ENCODE measurements at places on chromosomes 1 and 21.

GRCh38 chr1:60848583-60849188 lies 233.7 kb upstream of the NFIA start:
- DNase-seq = no peak

GRCh38 chr1:70528590-70529333 lies 117.7 kb downstream of the CTH start:
- DNase-seq = no peak

- no peak for DNase-seq
Measured at GRCh38 chr1:10975567-10976326, 36.7 kb upstream of the TARDBP start.

DNA sequence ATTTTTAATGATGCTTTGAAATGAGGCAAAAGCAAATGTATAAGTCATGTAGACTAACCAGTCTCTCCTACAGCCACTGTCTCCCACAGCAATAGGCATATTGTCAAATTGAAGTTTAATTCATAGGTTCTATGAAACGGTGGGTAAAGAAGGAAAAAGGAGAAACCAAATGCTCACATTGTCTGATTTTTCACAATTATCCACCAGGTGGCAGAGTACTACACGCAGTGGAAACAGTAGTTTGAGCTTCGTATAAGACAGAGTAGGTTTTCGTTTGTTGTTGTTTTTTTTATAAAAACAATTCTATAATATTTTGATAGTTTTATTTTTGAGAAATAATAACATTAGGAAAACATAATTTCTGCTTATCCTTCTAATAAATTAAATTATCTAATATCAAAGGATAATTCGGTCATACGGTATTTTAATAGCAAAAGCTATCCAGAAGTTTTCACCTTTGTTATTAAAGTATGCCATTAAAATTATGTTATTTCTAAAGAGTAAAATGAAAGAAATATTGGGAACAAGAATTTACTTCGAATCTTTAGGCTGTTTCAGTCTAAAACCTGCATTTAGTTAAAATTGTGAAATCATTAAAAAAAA lies 39.1 kb downstream of the TYW3 start:
- peak; percentile 6 for DNase-seq

DNA sequence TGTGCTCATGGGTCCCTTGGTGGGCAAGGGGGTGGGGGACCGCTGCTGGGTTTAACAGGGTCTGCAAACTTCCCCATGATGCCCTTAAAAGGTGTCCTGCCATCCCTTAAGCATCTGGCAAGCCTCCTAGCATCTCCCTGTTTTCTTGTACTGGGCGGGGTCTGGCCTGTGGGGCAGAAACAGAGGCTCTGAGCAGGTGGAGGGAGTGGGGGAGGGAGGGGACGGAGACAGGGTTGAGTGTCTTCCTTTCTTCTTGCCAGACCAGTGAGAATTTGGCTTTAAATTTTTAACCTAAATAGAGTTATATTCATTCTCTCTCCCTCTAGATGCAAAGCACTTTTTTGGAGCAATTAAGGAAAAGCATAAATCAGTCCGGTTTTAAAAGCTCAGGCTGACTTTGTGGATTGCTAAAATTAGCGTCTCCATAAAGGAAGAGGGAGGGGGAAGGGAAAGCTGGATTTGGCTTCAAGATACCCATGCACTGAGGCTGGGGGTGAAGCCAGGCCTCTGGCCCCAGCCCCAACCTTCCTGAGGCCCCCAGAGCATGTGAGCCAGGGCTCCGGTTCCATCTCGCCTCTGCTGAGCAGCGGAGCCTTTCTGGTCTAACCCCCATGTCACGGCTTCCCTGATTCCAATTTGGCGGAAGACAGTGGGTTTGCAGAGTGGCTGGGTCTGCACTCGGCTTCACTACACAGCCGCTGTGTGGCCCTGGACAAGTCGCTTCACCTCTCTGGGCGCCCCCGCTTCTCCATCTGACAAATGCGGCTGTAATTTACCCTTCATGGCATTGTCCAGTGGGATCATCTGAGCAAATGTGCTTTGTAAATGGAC lies 25.3 kb downstream of the IGSF21 start:
- DNase-seq = no peak

DNA sequence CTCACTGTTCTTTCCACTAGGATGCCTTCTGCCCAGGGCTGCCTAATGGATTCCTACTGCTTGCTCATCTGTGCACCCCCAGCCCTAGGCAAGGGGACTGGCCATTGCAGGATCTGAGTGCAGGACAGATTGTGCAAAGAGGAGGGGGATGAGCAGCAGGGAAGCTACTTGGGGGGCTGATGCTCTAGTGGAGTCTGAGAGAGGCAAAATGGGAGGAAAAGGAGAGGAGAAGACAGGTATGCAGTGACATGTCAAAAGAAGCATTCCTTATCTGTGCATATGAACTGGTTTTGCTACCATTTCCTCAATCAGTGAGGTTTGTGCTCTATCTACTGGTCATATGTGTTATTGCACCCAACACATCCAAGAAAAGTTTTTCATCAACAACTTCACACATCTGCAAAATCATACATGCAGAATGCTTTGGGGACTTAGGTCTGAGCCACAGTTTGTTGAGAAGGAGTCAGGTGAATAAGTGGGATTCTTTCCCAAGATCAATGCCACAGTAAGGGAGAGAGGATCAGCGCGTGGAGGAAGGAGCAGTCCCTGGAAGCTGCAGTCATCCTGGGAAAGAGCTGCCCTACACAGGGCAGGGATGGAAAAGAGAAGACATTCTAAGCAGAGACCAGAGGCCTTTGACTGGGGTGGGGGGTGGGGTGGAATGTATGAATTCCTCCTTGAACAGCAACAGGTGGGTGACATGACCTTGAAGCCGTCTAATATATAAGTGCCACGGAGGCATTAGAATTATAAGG lies 14.4 kb downstream of the SLC5A9 start:
- DNase-seq = peak; percentile 18

DNA sequence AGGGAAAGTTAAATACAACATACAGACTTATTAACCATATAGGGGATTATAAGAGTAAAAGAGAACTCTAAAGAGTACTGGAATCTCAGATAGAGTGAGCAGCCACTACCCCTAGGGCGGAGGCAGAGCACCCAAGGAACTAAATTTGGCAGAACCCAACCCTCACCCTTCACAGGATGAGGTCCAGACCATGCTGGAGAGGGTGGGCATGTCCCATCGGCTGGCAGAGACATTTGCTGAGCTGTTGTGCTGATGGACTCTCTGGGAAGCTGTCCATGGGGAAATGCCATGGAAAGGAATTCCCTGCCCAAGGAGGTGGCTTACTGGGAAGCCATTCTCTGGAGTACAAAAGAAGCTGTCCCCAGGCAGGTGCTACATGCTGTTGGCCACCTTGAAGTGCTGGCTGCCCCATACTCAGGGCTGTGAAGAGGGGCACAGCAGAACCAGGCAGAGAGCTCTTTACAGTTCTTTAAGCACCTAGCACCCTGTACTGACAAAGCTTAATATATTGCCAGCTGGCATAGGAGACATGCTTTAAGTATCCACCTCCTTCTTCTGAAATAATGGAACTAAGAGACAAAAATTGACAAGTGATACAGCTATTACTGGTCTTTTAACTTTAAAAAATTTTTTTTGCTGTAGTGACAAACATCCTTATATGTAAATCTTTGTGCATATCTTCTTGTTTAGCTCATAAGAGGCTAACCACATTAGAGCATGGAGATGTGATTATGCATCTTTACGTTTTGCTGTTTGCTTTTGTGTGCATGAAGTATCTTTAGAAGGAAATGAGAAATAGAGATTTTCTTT lies 29.6 kb downstream of the TSNAX start:
- peak; percentile 57 for DNase-seq

- no peak for DNase-seq
Measured at GRCh38 chr21:44702111-44702972, 5.4 kb downstream of the KRTAP10-12 start.

DNA sequence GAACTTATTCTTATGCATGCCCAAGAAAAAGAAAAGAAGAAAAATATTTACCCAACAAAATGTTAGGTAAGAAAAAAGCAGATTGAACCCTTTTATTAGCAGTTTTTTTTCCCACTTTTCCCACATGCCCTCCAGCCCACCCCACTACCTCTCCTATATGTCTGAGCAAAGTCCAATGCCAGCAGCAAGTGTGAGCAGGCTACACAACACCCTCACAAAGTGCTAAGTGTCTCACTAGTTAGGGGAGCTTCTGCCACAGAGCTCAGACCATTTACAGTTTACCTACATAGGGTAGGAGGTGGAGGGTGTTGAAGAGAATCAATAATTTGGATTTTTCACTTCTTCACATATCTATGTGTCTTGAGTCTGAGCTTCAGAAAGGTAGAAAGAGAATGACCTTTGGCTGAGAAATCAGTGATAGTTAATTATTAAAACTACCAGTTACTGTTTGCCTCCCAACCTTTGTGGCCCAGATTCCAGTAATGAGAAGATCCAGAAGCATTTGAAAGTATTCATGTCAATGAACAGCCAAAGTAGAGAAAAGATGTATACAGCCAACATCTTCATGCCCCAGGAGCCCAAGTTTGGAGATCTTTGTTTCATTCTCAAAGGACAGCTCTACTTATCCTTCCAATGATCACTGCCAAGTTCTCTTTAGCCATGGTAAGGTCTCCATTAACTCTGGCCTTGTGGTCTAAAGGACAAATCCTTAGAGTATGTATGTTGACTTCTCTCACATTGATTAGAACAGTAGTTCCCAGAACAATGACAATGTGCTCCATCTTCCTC lies 26.2 kb downstream of the OR10J5 start:
- DNase-seq = no peak

GRCh38 chr1:6459850-6460265 lies 6.1 kb downstream of the TNFRSF25 start:
- DNase-seq = no peak

GRCh38 chr1:221776495-221777301 lies 34.8 kb upstream of the DUSP10 start:
- DNase-seq = no peak

DNA sequence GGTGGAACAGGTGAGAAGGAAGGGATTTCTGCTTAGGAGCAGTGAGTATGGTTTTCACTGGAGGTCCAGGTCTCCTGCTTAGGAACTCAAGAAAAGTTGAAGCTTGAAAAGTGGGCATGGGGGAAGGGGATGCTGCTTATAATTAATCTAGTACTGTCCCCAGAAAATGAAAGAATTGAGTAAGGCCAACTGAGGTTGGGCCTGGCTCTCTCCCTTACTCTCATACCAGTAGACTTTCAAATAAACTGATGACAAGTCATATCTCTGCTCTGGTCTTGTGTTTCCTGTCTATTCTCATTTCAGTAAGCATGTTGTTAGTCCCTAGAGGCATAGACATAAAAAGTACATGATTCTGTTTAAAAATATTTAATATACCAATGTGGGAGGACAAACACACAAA lies 26.4 kb downstream of the CD48 start:
- no peak for DNase-seq

DNA sequence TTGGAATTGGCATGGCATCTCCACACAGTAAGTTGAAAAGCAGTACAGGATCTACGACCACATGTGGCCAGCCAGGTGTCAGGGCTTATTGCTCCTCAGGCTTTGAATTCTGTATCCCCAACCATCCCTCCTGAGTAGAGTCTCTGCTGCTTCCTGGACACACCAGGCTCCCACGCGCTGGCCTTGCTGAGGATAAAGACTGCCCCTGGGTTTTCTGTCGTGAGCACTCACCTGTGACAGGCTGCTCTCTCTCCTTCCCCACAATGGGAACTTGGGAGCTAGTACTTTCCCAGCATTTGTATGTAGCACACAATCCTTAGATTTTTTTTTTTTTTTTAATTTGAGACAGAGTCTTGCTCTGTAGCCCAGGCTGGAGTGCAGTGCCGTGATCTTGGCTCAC lies 33.6 kb downstream of the PBX1 start:
- no peak for DNase-seq
